ENCODE measurements at places on chromosomes 11 and 22. TPM values are rescaled to one million over a fixed set of nuclear protein-coding genes. Genes with fewer than 3 reads are reported as not detected.

- DNase-seq, result no peak
These were observed 10.0 kb upstream of the TREH start for GRCh38 chr11:118689503-118689851.

The LDHAL6A gene
- not detected for total RNA-seq

- no peak for DNase-seq
These were observed 18.6 kb upstream of the FOLR1 start for GRCh38 chr11:72173291-72173690.

The FOLR2 gene
- 8.6 TPM for total RNA-seq

DNA sequence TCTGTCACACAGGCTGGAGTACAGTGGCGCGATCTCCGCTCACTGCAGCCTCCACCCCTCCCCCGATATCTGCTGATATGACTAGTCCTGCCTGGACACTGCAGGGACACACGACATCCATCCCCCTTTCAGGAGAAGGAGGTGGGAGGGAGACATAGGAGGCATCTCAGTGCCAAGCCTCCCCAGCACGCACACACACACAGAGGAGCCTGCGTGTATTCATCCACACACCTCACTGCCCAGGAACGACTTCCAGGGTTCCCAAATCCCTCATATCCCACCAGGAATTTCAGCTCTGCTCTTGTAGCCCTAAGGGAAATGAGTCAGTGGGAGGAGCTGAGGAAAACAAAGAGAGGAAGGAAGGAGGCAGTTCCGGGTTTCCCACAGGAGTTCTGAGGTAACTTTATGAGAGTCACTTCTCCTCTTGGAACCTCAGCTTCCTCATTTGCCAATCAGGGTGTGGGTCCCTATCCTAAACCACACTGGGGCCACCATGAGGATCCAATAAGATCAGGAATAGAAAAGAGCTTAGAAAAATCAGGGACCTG lies 37.2 kb upstream of the ACER3 start:
- no peak for DNase-seq

DNA sequence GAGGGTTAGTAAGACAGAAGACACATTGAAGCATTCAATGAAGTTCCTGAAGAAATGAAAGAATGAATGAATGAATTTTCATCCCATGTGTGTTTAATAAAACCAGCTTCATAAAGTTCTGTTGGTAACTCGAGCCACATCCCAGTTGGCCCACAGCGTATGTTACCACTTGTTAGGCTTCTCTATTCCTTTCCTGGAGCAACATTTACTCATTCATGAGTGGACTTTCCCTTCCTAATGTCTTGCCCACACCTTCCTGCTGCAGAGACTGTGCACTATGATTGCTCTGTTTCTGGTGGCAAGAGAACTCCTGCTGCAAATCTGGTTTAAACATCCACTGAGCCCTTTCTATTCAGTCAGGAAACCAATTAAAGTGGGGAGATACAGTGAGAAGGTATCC lies 7.0 kb downstream of the OR52R1 start:
- no peak for DNase-seq

DNA sequence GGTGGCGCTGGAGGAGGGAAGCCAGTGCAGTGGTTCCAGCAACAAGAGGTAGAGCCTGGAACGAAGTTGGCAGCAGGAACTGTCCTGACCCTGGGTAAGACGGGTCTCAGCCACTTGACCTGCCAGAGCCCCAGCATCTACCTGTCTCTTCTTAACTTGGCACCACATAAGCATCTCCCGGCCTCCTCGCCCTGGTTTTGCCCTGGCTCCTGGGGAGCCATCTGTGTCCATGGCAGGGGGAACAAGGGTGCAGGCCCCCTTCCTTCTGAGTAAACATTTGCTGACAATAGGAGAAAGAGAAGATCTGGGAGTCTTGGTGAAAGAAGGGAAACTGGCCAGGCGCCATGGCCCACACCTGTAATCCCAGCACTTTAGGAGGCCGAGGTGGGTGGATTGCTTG lies 12.8 kb downstream of the P2RY2 start:
- no peak for DNase-seq

DNA sequence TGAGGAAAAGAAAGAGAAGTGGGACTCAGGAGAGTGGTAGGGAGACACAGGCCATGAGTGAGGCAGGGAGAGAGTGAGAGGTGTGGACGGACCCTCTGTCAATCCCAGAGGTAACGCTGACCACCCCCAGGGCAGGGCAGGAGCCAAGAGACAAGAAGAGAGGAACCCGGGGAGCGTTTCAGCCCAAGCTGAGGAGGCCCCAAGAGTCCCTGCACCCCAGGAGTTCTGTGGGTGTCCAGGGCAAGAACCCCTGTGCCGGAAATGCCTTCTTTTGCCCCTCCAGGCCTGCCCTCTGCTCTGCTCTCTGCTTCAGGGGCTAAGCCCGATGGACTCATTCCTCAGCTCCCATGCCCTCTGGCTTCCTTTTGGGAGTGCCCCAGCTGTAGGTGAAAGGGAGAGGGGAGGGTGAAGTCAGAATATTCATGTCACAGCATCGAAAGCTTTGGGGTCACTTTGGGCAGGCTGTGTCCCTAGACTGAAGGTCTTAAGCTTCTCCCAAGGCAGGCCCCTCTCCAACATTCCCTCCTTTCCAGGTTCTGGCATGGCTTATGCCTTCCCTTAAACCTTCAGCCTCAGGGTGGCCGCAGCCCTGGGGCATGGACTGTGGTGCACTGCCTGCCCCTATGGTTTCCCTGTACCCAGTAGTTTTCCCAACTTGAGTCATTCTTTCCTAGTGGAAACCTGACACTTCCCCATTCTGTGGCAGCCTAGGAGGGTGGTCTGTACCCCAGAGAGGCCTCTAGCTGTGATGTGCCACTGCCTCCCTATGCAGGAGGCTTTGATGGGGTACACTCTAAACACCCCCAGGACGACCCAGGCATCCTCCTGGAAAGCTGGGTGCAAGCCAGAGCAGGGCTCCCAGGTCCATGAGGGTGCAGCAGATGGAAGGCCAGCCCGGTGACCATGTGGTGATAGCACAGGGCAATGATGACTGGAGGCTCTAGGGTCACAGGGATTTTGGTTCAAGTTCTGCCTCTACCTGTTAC lies 27.1 kb downstream of the MYEOV start:
- no peak for DNase-seq

- DNase-seq, result no peak
These were observed 220.9 kb upstream of the PITPNB start for GRCh38 chr22:28139961-28140360.

The BDNF gene
- total RNA-seq, result 0.09 TPM

DNA sequence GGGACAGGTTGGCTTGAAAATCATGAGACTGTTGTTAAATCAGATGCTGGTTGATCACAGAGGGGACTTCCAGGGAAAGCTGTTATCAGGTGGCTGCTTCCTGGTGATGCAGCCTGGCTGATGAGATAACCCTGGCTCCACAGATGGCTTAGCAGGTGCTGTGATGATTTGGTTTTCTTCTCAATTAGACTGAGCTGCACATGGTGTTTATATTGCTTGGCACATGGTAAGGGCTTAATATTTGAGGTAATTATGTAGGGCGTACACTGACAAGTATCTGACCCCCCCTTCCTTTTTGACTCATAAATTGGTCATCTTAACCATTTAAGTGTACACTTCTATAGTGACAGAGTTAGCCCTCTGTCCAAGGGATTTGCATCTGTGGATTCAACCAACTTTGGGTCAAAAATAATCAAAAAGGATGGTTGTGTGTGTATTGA lies 7.0 kb downstream of the RPS3 start:
- DNase-seq, result no peak

DNA sequence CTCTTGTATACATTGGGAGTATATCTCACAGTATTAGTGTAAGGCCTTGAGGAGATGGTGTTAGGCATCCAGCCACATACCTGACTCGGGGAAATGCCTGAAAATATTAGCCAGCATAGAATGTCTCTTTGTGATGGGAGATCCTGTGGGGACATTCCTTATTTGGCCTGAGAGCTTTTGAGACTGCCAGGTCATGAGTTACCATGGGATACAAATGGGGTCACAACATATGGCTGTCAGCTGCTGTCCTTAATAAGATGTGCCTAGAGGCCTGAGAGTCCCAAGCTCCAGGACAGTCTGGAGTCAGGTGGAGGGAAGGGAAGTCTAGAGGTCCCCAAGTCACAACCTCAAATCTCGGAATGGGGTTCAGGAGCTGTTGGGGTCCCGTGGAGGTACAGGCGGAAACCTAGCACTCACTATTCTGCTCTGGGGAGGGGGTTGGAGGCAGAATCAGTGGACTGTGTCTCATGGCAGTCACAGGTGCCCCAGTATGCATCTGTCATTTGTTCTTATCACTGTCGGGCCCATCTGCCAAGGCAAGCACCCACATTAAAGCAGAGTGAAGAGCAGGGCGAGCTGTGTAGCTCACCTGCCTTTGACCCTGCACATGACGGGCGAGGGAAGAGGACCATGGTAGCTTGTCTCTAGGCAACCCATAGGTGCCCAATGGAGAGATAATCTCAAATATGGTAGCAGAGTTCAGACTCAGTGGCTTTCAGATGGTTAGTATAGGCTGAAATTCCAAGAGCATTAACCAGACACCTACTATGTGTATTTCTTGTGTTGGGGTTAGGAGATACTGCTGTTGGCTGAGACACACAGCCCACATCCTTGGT lies 29.9 kb downstream of the KCNQ1OT1 start:
- DNase-seq, result peak; percentile 4

DNA sequence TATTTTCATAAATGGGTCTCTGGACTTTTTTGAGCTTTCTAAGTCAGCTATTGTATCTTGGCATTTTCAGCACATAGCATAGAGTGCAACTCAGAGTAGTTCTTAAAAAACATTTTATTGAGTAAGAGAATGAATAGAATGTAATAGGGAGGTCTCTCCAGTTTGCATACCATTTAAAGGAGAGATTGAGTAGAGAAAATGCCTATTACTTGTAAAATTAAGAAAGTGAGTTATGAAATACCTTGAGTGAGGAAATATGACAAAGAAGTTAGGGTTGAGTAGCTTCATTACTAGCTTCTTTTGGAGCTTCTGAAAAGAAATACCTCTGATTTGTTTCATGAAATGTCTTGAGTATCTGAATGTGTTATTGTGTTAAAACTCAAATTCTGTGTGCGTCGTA lies 140.0 kb downstream of the AASDHPPT start:
- no peak for DNase-seq

The PIH1D2 gene
- total RNA-seq, result 1.1 TPM

DNA sequence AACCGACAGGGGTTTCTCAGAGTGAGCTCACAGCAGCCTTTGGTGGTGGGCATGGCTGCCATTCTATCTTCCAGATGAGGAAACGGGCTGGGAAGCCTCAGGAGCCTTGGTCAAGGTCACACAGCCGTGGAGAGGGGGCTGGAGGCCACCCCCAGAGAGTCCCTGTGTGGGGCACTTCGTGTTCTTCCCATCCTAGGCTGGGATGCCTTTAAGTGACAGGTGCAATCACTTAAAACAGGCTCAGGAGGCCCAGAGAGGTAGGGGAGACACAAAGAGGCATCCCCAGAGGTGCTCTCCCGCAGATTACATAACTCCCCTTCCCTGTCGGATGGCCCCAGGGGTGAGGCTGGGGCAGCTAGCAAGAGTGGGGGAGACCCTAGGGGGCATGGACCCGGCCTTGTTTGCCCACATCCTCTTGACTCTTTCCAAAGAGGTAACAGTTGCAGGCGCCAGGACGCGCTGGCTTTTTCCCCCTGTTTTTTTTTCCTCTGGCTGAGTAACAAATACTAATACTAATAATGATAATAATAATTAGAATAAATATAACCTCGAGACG lies 17.5 kb upstream of the SHISAL1 start:
- no peak for DNase-seq

GRCh38 chr22:27032091-27032761 lies 374.8 kb downstream of the MIAT start:
- DNase-seq, result no peak

- no peak for DNase-seq
These were observed 38.1 kb downstream of the DIXDC1 start for GRCh38 chr11:111975076-111975806.

- no peak for DNase-seq
These were observed 2.2 kb upstream of the NAP1L4 start for GRCh38 chr11:2994336-2994730.

The TIGD3 gene
- 0.16 TPM for total RNA-seq

The ANO9 gene
- 6.2 TPM for total RNA-seq

GRCh38 chr11:19311308-19312030 lies 70.7 kb upstream of the E2F8 start:
- DNase-seq, result peak; percentile 77

DNA sequence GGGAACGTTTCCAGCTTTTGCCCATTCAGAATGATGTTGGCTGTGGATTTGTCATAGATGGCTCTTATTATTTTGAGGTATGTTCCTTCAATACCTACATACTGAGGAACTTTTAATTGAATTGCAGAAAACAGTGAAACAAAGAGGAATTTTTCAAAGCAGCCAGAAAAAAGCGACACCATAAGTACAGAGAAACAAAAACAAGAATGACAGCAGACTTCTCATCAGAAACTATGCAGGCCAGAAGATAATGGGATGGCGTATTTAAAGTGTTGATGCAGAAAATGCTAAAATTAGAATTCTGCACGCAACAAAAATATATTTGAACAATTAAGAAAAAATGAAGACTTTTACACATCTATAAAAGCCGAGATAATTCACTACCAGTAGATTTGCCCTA lies 95.4 kb upstream of the TIMP3 start:
- no peak for DNase-seq

- no peak for DNase-seq
These were observed 73.2 kb upstream of the TCF20 start for GRCh38 chr22:42343531-42344081.

- DNase-seq, result no peak
These were observed 2.5 kb downstream of the MRGPRG start for GRCh38 chr11:3216027-3216525.

DNA sequence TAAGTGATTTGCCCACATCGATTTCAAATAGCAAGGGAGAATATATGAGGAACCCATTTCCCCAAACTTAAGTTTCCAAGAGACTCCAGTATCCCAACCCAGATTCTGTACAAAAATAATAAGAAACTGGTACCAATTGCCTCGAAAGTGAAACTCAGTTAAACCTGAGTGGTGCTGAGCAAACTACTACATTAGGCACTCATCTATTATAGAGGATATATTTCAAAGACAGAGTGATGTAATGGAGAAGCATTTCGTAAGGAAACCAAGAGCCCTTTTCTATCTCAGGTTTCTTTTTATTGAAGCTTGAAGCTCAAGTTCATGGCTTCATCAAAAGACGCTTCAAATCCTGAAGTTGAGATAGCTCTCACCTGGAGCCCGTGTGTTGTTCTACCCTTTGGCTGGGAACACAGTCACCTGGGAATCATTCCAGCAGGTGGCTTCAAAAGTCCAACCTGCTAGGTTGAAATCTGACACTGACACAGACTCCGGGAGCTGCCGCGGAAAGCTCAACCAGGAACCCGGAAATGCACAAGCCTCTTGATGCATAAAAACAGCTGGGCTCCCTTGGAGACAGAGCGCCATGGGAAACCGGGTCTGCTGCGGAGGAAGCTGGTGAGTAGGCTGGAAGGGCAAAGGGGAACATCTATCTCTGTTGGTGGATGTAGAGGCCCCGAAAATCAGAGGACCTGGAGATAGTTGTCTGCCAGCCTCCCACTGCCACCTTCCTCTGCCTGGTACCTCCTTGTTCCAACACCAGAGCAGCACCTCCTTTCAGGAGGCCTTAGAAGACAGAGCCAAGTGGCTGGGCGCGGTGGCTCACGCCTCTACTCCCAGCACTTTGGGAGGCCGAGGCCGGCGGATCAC lies at the start of gene C11orf52:
C11orf52 (plus strand) TSS at position 524 of the 867 bp plus-strand sequence; CDS start at position 584, 60 bp downstream.
- DNase-seq, result peak; percentile 92

- DNase-seq, result no peak
These were observed 78.8 kb downstream of the PPP6R3 start for GRCh38 chr11:68539395-68539794.

The APOL6 gene
- 4.7 TPM for total RNA-seq
